Hypothalamus (tissue), 51 donors: ENCODE measurements at places on chromosomes 7 and 10.

- no peak for DNase-seq
These were observed 154.0 kb downstream of the SUGCT start for GRCh38 chr7:40288827-40289226.

GRCh38 chr10:97499561-97500296 lies 1.0 kb downstream of the UBTD1 start:
- DNase-seq: no peak

- DNase-seq: no peak
These were observed 129.8 kb downstream of the GPR158 start for GRCh38 chr10:25304606-25305005.

GRCh38 chr7:116259156-116259870 lies 49.0 kb downstream of the TES start:
- DNase-seq: no peak

DNA sequence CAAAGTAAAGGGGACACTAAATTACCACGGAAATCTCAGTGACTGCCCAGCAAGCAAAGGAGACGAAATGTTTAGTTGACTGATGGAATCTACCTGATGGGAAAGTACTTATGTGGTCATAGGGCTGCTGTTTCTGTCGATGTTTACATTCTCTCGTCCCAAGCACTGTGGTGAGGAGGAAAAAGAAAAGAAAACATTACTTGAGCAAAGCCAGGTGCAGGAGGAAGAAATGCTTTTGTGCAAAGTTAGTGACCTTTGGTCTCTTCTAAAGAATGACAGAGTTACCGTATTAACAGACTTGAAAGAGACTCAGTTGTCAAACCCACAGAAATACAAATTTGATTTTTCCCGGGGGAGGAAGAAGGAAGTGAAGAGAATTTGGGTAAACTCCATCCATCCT lies 43.3 kb upstream of the FMC1 start:
- no peak for DNase-seq

- DNase-seq: no peak
These were observed 203.9 kb upstream of the GPR26 start for GRCh38 chr10:123462246-123462645.

GRCh38 chr10:97640868-97641811 lies 669 bp downstream of the PI4K2A start:
- DNase-seq: no peak

- DNase-seq: no peak
These were observed 740.5 kb downstream of the SORCS1 start for GRCh38 chr10:106424054-106424453.

GRCh38 chr7:116011584-116011983 lies 19.0 kb downstream of the TFEC start:
- no peak for DNase-seq

- DNase-seq: no peak
These were observed 126.1 kb upstream of the PRSS58 start for GRCh38 chr7:142383841-142384492.

- no peak for DNase-seq
These were observed 43.8 kb downstream of the DPCD start for GRCh38 chr10:101631821-101632475.

- no peak for DNase-seq
These were observed 10.3 kb downstream of the SLC13A4 start for GRCh38 chr7:135717693-135718092.
